ENCODE measurements at places on chromosomes 7 and 10.
A peak's percentile ranks its signal among the peaks of the same experiment; 100 is the strongest.

DNA sequence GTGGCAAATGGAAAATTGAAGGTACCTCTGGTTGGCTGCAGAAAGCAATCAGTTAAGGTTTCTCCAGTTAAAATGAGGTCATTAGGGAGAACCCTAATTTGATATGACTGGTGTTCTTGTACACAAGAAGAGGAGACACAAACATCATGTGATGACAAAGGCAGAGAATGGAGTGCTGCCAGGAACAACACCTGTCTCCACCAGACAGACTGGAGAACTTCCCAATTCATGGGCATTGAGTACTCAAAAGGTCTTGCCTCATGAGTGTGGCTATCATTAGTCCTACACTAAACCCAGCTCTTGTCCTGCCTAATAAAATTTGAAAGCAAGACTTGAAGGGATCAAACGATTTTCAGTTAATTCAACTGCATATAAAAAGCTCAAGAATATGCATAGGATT lies 152.6 kb downstream of the PTPN20 start:
- DNase-seq, result no peak

- DNase-seq, result no peak
Observed at GRCh38 chr7:21412957-21413356, 14.9 kb upstream of the SP4 start.

DNA sequence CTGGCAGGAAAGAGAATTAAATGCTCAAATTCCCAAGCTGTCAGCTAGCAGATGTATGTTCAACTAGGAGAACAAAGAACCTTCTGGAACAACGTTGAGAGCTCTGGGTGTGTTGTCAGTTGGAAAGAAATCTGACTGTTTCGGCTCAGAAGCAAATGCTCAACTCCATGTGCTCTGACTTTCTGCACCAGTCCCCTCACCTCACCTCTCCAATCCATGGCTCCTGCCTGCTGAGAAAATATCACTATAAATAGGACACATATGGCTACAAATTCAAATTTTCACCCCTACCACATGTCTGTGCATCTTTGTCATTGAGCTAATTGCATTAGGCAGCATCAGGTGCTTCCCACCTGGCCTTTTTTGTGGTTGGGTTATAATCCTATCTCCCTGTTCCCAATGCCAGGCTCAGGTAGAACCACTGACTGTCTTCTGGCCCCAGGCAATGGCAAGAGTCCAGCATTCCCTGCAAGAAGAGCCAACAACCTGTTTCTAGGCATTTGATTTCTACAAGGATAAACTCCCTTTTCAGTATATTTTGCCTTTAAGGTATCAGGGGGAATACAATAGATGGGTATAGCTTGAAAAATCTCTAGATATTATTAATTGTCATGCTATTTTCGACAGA lies 142.6 kb upstream of the LSM8 start:
- no peak for DNase-seq

- DNase-seq, result no peak
Observed at GRCh38 chr7:130359276-130359857, 14.8 kb downstream of the CPA5 start.

GRCh38 chr7:37974711-37975110 lies 54.3 kb downstream of the EPDR1 start:
- DNase-seq, result no peak

GRCh38 chr7:137020351-137020750 lies 151.9 kb downstream of the CHRM2 start:
- no peak for DNase-seq

- DNase-seq, result no peak
Observed at GRCh38 chr10:27908231-27908630, 90.6 kb downstream of the ODAD2 start.

- DNase-seq, result no peak
Observed at GRCh38 chr7:132519936-132520335, 56.3 kb downstream of the PLXNA4 start.

DNA sequence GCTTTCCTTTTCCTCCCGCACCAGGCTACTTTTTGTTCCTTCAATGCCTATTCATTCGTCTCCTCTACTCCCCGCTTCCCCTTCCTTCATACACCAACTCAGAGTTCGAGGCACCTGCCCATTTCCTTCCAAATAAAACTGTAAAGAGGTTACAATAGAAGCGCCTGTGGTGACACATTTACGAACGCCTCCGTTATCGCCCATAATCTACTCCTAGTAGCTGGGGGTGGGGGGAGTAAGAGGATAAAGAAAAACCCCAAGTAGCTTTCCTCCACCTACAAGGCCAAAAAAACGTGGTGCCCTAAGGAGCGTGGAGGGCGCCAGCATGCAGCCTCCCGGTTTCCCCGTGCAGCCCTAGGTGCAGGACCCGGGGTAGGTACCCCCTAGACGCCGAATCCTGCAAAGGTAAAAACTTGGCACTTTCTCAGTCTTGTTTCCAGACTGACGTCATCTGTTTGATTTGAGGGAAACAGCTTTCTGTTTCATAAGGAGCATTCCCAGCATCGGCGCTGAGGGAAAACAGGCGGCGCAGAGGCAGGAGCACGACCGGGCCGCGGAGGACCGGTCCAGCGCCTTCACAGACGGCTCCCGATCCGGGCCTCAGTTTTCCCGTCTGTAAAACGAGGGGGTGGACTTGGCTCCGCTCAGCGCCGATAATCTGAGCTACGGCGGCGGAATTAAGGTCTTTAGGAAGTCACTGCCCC lies 922 bp downstream of the PPA1 start:
- DNase-seq, result peak; percentile 18

GRCh38 chr10:4622384-4622783 lies 203.6 kb upstream of the AKR1E2 start:
- DNase-seq, result no peak

GRCh38 chr7:155460926-155461613 lies 3.1 kb downstream of the EN2 start:
- DNase-seq, result no peak

All from stimulated activated naive CD4-positive, alpha-beta T cell (primary cell).